Lung (tissue), 17 donors: ENCODE measurements at places on chromosomes 16 and 17.

- no peak for DNase-seq
These were observed 83.2 kb downstream of the GRIN2A start for GRCh38 chr16:10098991-10099390.

- DNase-seq, result peak; percentile 97
These were observed 1.7 kb downstream of the PPM1D start for GRCh38 chr17:60601447-60602384.

DNA sequence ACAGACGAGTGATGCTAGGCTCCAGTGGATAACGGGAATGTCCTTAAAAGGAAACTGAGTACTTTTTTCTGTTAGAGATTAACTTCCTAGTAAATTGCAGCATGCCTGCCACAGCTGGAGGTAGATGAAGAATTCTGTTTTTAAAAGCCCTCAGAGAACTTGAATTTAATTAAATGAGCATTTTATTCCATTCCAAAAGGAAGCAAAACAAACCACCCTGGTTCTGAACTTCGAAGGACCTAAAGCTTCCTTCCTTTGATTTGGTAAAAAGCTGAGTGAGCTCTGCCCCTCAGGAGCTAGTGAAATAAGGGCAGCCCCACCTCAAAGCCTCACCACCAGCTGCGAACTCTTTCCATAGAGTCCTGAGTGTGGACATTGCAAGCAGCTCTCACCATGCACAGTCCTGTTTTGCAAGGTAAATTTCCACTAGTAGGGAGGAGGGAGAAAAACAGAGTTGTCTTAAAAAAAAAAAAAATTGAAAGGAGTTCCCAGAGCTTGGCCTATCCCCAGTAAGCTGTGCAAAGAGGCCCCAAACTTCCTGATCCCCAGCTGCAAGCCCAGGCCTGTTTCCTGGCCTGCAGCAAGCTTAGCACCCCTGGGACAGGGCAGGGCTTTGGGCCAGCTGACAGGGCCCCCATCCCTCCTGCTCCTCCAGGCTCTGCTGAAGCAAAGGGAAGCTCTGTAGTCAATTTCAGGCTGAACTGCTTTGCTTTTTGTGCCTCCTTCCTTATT is 11.2 kb downstream of the CHD9NB start:
- peak; percentile 42 for DNase-seq

GRCh38 chr16:58177353-58177710 is 20.6 kb downstream of the CSNK2A2 start:
- no peak for DNase-seq

GRCh38 chr17:43342589-43342890 is 56.3 kb upstream of the ARL4D start:
- peak; percentile 80 for DNase-seq

DNA sequence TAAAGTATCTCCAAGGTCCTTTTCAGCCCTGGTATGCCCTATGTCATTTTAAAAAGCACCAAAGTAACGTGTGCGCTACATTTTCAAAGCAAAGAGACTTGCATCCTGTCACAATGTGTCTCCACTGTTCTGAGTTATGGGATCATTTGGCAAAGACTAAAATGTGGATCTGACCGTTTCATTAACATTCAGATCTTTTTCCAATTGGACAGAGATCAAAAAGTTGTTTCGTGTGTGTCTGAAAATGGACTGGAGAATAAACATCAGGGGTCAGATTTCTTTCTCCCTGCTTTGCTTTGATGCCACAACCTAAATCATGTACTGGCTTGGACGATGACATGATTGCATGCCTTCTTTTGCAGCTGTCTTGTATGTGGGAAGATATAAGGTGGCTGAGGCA is 136.0 kb upstream of the NOG start:
- peak; percentile 81 for DNase-seq

GRCh38 chr17:56447171-56447570 is 146.3 kb upstream of the NOG start:
- DNase-seq, result no peak

DNA sequence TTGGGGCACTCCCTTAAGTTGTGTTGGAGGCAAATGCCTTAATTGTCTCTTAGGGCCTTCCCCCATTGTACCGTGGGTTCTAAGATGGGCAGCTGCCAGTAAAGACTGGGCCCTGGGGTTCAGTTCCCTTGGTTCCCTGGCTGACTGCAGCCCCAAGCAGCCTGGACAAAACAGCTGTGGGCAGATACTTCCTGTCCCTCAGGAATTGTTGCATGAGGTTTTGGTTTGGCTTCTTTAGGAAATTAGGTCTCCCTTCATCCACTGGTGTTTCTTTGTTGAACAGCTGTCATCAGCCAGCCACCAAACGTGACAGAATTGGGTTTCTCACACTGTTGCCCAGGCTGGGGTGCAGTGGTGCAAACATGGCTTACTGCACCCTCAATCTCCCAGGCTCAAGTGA is 42.0 kb upstream of the ETV4 start:
- no peak for DNase-seq

DNA sequence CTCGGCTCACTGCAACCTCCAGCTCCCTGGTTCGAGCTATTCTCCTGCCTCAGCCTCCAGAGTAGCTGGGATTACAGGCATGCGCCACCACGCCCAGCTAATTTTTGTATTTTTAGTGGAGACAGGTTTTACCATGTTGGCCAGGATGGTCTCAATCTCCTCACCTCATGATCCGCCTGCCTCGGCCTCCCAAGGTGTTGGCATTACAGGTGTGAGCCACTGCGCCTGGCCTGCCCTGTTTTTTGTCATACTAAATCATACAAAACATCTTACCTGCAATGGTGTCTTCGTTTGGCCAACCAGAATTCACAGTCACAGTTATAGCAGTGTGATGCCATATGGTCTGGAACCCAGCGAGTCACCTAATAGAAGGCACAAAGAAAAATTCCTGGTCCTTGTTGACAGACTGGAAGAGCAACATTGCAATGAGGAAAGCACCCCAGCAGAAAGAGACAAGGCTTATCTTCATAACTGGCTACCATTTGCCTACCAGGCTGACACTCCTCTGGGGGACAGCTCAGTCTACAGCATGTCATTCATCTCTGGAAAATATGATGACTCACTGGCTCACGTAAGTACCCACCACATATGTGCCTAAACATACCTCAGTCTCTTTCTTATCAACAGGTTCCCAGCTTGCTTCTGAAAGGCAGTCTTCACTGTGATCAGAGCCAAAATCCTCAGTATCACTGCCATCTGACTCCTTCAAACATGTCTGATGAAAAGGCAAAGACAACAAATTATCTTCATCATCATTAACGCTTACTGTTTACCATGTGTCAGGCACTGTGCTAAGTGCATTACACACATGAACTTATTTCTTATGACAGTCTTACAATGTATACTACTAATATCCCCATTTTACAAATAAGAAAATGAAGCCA is 4.3 kb upstream of the HSF5 start:
- DNase-seq, result no peak
